Breast epithelium (tissue), 4 donors: ENCODE measurements at places on chromosomes 5 and 9.

- no peak for DNase-seq
Measured at GRCh38 chr5:39176759-39177630, 42.4 kb downstream of the FYB1 start.

GRCh38 chr5:14497311-14497710 lies 84.3 kb upstream of the OTULINL start:
- DNase-seq: no peak

GRCh38 chr9:118992813-118993794 lies 376.1 kb downstream of the BRINP1 start:
- no peak for DNase-seq

- no peak for DNase-seq
Measured at GRCh38 chr9:37986771-37987258, 82.2 kb downstream of the SHB start.

DNA sequence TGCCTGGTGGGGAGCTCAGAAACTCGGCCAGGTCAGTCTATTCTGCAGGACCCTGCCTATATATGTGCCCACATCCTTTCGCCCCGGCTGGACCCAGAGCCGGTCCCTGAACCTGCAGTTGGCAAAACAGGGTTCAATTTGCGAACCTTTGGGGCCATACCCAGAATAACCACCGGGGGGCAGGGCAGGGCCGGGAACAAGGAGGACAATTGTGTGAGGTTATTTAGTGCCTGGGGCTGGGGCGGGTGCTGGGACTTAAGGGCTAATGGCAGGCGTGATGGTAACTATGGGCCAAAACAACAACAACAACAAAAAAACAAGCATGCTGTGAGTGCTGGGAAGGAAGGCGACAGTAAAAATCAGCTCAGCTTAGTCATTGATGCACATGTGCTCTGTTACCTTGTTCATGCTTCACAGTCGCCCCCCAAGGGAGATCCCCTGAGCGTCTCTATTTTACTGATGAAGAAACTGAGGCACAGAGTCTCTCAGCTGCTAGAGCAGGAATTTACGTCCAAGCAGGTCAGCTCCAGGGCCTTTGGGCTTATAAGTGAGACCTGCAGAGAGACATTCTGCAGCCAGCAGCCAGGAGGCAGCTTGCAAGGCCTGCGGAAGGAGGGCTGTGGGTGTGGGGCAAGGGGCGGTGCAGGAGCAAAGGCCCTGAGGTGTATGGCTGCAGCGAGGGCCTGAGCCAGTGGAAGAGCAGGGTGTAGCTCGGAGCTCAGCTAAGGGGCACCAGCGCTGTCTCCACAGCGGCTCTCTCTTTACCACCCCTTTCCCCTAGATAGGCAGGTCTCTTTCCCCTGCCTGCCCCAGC lies 106.0 kb downstream of the PHF2 start:
- peak; percentile 62 for DNase-seq

DNA sequence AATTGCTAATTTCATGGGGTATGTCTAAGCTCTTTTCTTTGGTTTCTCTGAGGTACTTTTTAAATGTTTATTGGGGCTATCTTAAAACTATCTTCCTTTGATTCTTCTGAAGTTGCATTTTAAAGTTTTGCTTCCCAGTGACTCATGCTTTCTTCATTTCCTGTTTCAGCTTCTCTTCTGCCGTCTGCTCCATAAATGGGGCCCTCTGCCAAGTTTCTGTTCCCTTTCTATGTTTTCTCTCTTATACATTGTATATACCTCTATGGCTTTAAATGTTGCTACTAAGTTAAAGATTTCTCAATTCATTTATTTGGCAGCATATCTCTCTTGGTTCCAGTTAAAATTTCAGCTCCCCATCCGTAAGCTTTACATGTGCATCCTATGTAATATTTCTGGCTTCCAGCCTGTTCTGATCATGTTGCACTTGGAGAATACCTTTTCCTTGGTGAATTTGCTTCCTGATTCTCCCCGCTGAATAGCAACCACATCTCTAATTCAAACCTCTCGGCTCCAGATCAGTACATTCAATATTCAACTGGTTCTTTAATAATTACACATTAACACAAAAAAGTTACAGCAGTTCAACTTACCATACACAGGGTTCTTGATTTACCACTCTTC lies 125.3 kb downstream of the ST8SIA4 start:
- DNase-seq: no peak

DNA sequence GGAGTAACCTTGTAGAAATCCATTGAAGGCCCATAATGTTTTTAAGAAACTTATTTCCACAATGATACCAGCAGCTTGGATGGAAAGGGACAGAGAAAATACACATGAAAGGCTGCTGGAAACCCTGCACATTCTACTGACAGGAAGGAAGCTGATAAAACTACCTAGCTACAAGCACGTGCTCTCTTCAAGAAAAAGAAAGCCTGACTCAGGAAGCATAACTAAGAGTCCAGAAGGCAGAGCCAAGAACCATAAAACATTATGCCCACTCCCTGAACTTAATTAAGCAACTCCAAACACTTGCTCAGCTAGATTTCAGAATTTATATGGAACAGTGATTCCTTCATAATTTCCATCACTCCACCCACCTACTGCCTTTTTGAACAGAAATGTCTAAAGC lies 430.8 kb downstream of the SEMA5A start:
- DNase-seq: no peak

DNA sequence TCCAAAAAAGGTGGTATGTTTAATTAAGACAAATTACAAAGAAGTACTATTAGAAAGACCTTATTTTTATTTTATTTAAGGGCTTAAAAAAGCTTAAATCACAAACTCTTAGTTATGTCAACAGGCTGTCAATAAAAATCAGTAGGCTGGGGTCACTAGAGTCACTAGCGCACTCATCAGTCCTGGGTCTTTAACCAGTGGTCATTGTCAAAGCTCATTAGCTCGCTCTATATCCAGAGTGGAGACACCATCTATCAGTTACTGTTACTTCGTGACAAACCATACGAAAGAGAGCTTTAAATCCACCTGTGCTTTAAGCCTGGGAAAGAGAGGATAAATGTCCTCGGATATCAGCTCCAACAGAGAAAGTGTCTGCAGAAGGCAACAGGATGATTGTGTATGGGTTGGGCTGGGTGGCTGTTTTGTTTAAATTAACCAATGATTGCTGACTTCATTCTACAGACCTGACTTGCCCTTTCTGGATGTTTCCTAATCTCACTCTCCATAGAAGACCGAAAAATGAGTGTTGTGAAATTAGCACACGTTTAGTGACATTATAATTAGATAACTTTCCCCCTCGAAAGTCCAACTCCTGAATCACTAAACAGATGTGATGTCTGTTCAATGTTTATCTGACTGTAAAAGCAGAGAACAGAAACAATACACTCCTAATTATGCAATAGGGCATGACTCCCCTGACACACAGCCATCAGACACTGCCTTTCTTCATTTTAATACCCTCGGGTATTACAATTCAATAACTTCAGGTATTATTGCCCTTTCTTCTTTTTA lies 123.6 kb upstream of the TNPO1 start:
- DNase-seq: no peak

DNA sequence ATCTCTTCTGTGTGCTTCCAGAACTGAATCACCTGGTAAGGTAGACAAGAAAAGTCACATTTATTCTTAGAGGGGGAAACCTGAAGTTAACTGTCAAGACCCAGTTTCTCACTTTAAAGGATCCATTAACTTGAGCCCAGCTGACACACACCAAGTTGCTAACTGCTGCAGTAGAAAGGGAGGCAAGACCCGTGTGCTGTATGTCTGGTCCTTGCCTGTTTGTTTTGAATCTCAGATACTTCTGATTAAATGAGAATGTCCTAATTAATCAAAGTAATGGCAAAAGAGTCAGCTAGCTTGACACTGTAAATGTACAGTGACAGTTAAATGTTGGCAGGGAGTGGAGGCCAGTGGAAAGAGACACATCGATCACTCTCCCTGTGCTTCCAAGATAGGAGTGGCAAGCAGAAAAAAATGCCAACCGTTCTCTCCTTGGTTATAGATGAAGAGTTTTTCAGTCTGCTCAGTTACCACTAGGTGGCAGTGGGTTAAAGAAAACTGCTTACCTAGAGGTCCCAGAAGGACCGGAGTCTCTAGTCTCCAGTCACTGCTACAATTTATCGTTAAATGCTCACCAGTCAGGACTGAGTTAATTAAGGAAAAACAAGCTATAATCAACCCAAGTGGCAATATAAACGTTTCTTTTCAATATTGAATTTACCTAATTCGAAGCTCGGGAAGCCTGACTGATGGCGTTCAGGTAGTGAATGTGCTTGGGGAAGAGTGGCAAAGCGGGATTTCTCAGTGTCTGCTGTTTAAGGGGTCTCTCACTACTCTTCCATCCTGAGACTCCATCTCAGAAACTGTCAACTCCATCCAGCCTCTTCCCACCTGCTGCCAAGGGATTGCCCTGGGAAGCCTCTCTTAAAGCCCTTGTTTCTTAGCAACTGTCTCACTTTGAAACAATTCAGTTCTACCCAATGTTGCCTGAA lies 18.4 kb downstream of the LSM11 start:
- no peak for DNase-seq

DNA sequence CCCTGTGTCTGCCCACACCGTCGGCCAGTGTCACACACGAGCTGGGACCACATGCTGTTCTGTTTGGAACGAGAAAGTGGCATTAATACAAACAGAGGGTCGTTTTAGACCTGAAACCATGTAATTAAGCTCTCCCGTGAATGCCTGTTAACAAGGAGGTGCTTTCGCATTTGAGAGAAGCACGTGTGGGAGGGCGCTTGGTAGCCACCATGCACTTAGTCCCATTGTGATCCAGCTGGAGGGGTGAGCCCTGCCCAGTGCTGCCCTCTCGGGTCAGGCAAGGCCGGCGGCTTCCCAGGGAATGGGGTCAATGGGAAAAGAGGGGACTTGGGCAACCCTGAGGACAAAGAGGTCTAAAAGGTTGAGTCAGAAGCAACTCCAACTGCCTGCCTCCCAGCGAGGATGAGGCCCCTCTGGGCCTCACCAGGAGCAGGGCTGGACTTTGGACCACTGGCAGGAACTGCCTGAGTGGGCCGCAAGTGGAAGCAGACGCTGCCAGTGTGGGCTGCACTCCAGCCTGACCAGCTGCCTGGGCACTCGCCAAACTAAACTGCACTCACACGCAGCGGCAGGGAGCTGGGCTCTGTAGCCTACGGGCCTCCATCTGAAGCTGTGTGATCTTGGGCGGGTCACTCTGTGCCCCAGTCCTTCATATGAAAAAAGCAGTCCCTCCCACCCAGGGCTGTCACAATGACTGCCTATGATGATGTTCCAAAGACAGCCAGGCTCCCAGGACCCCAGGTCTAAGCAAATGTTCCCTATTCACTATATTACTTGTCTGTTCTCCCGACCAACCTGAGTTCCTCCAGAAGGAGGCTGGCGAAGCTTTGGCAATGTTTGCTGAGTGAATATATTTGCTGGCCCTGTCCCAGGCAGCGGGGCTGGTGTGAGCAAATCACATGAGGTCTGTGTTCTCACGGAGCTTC lies 195.7 kb downstream of the CDK5RAP2 start:
- DNase-seq: no peak

GRCh38 chr5:7816535-7816901 lies 34.4 kb downstream of the CFAP90 start:
- DNase-seq: no peak
